GM23338 (cell line): ENCODE measurements at places on chromosomes 7 and 10. TPM values are rescaled to one million over a fixed set of nuclear protein-coding genes. Genes with fewer than 3 reads are reported as not detected.

GRCh38 chr7:35570937-35571336 is 124.0 kb downstream of the HERPUD2 start:
- no peak for DNase-seq

GRCh38 chr10:103542764-103543616 is 49.5 kb downstream of the NEURL1 start:
- DNase-seq: peak; percentile 82

- peak; percentile 41 for DNase-seq
Measured at GRCh38 chr10:115432188-115432819, 339.1 kb downstream of the ATRNL1 start.

DNA sequence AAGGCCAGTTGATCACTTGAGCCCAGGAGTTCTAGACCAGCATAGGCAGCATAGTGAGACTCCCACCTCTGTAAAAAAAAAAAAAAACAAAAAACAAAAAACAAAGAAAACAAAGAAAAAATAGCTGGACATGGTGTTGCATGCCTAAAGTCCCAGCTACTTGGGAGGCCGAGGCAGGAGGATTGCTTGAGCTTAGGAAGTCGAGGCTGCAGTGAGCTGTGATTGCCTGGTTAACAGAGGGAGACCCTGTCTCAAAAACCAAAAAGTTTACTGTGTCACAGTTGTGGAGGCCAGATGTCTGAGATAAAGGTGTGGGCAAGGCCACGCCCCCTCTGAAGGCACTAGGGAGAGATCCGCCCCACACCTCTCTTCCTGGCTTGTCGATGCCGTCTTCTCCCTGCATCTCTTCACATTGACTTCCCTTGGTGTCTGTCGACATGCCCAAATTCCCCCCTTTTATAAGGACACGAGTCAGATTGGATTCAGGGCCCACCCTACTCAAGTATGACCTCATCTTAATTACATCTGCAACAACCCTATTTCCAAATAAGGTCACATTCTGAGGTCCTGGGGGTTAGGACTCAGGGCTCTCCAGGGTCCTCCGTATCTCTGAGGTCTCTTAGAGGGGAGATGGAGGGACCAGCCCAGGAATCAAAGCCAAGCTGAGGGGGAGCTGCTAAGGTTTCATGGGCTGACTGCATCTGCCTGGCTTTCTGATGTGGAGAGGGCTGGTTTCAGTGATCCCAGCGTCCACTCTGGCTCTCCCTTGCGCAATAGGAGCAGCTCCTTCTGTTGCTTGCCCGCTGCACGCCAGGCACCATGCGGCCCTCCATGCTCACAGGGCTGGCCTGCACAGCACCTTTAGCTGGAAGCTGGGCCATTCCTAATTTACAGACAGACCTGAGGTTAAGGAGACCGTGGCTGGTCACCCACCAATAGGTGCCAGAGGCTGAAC is 23.1 kb downstream of the AGAP3 start:
- peak; percentile 53 for DNase-seq

FAM25A gene
- total RNA-seq: not detected in 2 replicates

TFEC gene
- total RNA-seq: 0.04 TPM in 1 of 2 replicates, not detected in the other

GRCh38 chr10:108515821-108516220 is 1351.3 kb upstream of the SORCS1 start:
- DNase-seq: no peak

VIPR2 gene
- total RNA-seq: 1.3 and 2.1 TPM in 2 replicates

- no peak for DNase-seq
Measured at GRCh38 chr10:79044036-79044632, 24.6 kb upstream of the ZMIZ1 start.

DNA sequence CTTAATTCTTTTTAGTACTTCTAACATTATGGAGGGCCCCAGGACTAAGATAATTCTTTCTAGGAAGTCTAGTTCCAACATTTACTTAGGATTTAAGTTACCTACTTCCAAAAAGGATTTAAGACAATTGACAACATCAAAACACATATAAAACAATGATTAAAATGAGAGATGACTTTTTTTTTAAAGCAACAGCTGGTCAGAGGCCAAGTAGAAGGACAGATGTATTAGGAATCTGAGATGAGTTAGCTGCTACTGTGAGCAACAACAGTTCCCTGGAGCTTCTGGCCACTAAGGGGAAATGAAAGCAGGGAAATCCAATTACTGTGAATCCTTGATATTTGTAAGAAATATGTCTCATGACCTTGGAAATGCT is 222.3 kb downstream of the PHTF2 start:
- DNase-seq: no peak

- no peak for DNase-seq
Measured at GRCh38 chr10:90947030-90947960, 26.4 kb upstream of the ANKRD1 start.

DNA sequence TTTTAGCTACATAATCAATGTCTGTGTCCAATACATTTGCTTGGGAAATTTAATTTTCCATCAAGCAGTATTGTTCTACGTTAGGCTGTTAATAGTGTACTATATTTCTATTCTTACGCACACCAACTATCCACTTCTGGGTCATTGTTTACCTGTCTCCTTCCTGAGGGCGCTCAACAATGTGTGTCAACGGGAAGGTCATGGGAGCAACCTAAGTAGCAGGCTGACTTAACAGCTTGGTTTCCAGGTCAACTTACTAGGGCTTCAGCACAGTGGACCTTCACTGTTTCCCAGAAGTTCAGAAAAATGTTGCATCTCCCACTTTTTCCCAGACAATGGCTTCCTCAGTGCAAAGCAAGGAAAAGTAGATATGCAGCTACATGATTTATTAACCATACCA is 13.7 kb downstream of the THSD7A start:
- no peak for DNase-seq

DNA sequence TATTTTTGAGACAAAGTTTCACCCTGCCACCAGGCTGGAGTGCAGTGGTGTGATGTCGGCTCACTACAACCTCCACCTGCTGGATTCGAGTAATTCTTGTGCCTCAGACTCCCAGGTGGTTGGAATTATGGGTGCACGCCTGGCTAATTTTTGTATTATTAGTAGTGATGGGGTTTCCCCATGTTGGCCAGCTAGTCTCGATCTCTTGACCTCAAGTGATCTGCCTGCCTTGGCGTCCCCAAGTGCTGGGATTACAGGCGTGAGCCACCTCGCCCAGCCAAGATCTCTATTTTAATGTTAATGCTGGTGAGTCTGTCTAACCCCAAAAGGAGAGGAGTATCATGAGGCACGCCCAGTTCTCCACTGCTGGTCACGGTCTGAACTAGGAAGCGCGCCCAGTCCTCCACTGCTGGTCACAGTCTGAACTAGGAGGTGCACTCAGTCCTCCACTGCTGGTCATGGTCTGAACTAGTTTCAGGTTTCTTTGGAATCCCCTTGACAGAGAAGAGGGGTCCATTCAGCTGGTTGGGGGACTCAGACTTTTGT is 5.6 kb upstream of the LRRC27 start:
- no peak for DNase-seq

DNA sequence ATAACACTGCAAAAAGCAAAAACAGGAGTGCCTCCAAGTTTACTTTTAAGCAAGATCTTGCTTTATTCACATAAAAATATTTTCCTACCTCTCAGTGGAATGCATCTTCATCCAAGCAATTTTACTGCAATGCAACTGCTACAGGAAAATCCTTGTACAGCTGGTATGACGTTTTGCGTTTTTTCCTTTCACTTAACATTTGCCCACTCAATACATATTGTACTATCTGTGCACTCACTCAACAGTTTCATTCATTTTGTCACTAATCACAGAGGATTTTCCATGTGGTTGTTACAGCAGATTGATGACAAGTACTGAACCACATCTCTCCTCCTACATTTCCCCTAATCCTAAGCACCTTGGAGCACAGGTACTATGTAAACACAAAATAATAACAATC is 222.0 kb upstream of the IMMP2L start:
- no peak for DNase-seq

- no peak for DNase-seq
Measured at GRCh38 chr10:27345455-27345920, 104.9 kb upstream of the ACBD5 start.

DKK1 gene
- not detected in 2 replicates for total RNA-seq

GATA3 gene
- not detected in 2 replicates for total RNA-seq

DNA sequence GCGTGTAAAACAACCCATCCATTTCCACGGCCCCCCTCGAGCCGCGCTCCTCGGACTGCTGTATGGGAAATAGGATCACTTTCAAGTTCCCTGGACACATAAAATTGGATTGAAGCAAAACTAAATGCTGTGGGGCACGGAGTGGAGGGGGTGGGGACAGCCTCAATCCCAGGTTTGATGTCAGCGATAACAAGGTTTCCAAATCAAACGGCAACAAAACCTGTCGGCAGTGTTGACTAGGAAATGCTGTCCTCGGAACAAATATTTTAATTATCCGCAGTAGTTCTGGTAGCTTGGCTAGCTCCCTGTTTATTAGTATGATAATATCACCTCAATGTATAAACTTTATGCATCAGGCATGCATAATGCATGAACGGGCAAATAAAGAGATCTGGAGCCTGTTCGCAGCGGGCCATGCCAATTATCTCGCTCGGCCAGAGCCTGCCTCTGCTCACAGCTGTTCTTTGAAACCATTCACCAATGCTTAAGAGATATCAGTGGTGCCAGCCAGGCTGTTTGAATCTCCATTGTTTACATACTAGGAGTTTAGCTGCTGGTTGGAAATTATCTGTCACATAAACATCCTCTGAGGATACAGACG is 161.1 kb downstream of the PAXIP1 start:
- DNase-seq: no peak

DNA sequence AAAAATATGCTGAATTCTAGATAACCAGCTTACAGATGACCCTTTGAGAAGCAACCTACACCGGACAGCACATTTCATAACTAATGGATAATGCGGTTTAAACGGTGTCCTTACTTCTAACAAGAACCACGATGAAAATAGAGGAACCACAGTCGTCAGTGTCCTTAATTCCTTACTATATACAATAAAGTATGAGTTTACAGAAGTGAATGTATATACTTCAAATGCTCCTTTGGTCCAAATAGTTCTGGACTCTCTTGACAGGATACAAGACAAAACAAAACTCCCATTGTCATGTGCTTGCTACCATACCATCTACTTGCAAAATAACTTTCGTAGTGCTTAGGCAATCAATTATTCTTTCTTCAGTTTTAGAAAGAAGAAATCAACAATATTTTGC is 2.4 kb downstream of the NAMPT start:
- DNase-seq: no peak

- DNase-seq: peak; percentile 55
Measured at GRCh38 chr7:140448781-140449480, 30.4 kb downstream of the MKRN1 start.
